ENCODE measurements at places on chromosomes 5 and 9.

- DNase-seq: peak; percentile 75
Measured at GRCh38 chr5:111755345-111755941, 1.6 kb downstream of the NREP start.

GRCh38 chr5:95886340-95887044, 64.0 kb upstream of the GLRX start:
- DNase-seq: no peak

DNA sequence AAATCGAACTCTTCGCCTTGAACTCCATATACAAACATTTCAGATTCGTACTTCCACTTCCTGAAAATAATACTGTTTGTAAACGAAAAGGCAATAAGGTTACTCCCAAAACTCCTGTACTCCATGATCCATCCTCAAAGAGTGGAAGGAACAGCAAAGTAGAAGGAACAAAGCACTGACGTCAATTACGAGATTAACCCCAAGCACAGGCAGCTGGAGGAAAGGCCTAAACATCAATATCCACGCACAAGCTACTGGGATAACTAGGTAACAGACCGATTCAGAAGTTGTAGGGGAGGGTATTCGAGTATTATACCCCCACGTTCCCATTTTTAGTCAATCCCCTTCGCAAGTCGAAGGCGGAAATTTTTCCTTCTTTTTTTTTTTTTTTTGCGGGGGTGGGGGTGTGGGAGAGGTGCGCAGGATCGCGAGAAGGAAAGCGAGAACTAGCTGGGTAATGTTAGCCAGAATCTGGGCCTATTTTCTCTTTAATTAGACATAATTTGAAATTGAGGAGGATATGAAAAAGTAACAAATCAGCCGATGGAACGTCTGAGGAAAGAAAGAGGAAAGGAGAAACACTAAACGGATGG, 909 bp downstream of the AFF4 start:
- DNase-seq: peak; percentile 92

GRCh38 chr9:73412874-73413273, 261.2 kb downstream of the ANXA1 start:
- no peak for DNase-seq

DNA sequence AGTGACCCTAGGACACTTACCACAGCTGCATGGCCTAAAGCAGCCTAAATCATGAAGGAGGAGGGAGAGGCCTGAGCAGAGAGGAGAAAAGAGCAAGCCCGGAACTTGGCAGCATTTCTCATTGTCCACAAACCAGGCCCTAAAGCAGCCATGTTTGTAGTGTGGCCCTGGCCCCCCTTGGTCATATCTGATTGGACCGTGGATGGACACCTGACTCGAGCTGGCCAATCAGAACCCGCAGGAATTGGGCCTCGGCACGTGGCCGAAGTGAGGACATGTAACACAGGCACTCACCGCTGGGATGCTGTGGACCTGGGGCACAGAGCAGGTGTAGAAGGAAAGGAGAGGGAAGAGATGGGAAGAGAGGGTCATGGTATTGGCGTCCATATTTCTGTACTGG, 56.9 kb downstream of the ASS1 start:
- DNase-seq: no peak
